ENCODE measurements at places on chromosomes 16 and 17.

- peak; percentile 8 for DNase-seq
Measured at GRCh38 chr17:33262266-33263123, 30.6 kb downstream of the ASIC2 start.

GRCh38 chr17:42406615-42407288 lies 16.3 kb downstream of the CAVIN1 start:
- no peak for DNase-seq

DNA sequence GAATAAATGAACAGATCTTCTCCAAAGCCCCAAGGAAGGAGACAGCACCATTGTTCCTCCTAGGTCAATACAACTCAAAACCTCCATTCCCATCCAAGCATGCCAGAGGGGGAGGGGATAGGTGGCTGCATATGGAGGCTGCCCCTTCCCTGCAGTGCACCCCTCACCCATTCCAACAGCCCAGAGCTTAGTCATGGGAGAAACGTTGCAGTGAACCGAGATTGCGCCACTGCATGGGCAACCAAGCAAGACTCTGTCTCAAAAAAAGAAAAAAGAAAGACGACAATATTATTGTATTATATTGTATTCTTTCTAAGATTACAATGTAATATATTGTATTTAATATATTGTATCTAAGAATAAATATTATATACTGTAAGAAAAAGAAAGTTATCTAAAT lies 36.4 kb upstream of the CD300E start:
- no peak for DNase-seq

DNA sequence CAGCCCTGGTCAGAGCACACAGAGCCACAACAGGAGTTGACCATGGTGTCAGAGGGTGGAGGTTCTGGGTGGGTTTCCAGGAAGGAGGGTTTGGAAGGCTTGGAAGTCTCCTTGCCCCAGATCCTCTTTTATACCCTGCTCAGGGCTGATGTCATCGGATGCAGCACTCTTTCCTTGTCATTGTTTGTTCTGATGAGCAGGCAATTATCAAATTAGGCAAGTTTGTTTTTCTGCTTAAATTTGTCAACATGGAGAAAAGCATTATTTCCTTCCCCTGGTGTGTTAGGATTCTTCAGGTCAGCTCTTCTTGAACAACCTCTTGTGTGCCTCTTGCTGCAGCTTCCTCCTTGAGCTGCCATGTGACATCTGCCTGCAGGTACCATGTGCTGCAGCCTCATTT lies at the start of gene KRTAP4-4:
Gene KRTAP4-4 (minus strand): TSS at position 101 of the 400 bp plus-strand sequence. CDS start 57 bp downstream, at position 44.
- no peak for DNase-seq

GRCh38 chr17:5580969-5581368 lies 3.3 kb downstream of the NLRP1 start:
- DNase-seq, result no peak

DNA sequence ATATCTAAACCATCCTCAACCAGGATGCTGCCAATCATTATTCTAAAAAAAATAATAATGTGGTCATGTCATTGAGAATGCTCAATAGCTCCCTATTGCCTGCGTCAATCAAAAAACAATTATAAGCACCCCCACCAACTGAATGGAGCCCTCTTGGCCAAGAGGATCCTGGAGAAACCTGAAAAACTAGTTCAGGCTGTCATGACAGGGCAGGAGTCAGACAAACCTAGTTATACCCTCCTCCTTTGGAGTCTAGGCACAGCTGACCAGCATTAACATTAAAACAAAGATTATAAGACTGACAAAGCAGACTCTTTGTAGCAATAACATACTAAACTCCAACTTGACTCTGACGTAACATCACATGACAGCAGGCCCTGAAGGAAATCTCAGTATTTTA lies 119.2 kb upstream of the CCL2 start:
- DNase-seq, result peak; percentile 33

DNA sequence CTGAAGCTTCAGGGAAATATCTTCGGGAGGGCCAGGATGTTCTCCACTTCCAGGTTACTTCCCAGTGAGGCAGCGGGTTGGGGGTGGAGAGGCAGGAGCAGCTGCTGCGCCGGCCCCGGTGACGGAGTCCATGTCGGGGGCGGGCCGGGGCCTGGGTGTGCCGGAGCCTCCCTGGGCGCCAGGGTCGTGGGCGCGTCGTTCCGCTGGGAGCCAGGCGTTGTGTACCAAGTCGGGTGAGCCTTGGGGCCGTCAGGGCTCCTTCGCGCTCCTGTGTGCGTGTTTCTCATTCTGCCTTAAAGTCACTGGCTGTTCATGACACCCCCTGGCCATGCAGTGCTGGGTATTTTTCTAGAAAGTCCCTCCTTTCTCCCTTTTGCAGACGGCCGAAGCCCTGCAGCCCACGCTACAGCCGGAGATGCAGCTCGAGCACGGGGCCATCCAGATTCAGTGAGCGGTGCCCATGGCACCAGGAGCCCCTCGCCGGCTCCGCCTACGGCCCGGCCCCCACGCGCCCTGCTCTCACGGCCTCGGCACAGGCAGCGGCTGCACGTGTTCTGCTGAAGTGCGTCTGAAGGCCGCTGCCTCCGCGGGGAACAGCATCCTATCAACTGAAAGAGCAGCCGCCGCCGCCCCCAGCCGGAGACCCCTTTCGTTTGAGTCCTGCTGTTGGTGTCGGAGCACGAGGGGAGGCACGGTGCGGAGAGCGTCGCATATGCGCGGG lies 125.1 kb downstream of the BANP start:
- DNase-seq, result no peak

- no peak for DNase-seq
Measured at GRCh38 chr16:57016831-57017230, 27.5 kb downstream of the NLRC5 start.

DNA sequence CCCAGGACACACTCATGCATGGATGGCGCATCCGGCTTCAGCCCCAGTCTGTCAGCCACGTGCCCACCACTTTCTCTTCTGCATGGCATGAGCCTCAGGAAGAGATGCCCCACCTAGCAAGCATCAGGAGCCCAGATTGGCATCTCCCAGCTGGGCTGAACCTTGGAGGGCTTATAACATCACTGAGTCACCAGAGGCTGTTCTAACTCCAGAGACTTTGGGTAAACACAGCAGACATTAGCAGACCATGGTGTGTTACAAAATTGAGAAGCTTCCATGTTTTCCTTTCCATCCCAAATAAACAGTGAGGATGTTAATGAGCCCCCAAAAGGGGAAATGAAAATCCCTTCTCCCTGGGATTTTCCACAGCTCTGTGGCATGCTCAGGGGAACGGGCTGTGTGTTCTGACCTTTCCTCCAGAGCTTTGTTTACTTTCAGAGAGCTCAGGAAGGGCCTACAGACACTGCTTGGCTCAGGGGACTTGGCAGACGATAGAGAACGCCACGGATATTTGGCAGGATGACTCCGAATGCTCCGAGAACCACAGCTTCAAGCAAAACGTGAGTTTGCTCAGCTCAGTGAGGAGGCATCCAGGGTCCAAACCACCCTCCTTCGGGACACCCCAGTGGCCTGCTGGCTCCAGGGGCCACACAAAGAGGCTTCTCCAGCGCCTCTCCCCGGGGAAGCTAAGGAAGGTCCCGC lies 16.5 kb downstream of the GLP2R start:
- no peak for DNase-seq

DNA sequence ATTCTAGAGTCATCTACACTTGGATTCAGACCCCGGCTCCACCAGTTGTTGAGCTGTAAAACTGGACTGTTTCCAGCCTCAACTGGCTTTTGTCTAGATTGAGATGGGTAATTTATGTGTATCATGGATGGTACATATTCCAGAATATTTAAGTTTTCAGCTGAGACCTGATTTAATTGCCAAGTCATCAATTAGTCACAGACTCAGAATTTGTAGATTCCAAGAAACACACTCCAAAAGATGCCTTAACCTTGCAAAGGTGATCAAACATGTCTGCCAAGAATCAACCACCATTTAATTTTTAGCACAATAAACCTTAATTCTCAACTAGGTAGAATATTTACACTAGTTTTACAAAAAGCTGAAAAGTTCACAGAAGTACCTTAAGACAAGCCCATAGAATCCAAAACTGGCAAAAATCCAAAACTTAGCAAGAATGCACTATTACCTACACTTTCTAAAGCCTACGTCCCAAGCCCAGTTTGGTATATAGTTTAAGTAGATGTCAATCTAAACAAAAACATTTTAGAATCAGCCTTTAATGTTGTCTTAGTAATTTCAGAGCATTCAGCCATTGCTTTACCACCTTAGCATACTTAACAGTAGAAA lies 17.7 kb downstream of the SIAH1 start:
- no peak for DNase-seq

GRCh38 chr17:57599271-57600045 lies 145.6 kb downstream of the CCDC182 start:
- no peak for DNase-seq

DNA sequence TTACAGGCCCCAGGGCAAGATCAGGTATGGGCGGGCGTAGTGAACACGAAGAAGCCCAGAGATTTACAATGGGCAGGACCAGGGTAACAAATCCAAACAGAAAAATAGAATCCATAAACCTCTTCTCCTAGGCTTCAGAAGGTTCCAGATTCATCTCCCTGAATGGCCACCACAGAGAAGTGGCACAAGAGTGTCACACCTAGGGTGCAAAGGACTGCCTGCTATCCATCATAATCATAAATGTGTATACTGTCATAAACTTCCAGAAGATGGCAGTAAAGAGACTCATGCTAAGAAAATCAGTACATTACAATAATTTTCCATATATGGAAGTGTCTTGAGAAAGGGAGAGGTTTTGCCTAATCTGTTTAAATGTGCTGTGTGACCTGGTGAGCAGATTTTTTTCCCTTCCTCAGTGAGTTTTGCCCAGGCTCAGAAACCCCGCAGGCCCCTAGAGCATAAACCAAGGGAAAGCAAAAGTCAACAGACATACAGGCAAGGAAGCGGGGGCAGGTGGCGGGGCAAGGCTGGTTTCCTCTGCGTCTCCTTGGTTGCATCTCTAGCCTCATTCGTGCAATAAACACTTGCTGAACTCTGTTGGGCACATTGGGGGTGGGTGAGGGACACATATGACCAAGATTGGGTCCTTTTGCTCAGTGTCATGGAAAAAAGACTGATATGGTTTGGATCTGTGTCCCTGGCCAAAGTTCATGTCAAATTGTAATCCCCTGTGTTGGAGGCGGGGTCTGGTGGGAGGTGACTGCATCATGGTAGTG lies 92.0 kb upstream of the CDH5 start:
- no peak for DNase-seq

- DNase-seq, result no peak
Measured at GRCh38 chr17:81926451-81927151, 934 bp downstream of the MAFG start.

All from DMS79 (cell line).